8988T (cell line): ENCODE measurements at places on chromosomes 4 and X.

GRCh38 chrX:50973199-50973598 is 62.7 kb downstream of the BMP15 start:
- DNase-seq, result no peak

DNA sequence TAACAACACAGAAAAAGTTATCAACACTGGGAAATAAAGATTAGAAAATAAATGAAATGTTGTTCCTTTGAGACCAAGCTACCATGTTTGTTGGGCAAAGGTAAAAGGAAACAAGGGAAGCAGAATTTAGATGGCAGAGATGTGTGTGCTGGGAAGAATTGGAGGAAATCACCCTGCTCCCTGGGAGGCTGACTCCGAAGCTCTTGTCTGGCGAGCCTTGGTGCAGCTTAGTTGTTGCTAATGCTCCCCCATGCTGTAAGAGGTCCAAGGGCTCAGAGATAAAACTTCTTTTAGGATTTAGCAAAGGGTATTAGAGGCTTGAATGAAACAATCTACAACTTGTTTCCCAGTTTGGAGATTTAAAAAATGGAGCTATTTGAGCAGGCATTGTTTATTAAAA is 123.8 kb upstream of the DDIT4L start:
- DNase-seq, result no peak

DNA sequence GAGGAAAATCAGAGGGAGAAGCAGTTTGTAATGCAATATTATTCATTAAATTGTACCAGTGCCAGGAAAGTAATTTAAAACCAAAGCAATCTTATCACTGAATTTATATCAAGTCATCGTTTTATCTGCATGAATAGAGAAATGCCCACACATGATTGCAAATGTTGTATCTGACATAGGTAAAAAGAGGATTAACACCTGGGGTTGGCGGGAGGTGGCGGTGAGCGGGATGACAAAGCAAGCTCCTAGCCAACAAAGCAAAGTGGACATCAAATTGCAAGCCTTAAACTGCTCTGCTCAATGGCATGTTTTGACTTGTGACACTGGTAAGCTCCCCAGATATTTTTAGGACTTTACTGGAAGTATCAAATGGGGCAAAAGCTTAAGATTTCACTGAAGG is 16.4 kb downstream of the HPGD start:
- no peak for DNase-seq

GRCh38 chr4:40038977-40039376 is 17.7 kb upstream of the N4BP2 start:
- DNase-seq, result no peak

DNA sequence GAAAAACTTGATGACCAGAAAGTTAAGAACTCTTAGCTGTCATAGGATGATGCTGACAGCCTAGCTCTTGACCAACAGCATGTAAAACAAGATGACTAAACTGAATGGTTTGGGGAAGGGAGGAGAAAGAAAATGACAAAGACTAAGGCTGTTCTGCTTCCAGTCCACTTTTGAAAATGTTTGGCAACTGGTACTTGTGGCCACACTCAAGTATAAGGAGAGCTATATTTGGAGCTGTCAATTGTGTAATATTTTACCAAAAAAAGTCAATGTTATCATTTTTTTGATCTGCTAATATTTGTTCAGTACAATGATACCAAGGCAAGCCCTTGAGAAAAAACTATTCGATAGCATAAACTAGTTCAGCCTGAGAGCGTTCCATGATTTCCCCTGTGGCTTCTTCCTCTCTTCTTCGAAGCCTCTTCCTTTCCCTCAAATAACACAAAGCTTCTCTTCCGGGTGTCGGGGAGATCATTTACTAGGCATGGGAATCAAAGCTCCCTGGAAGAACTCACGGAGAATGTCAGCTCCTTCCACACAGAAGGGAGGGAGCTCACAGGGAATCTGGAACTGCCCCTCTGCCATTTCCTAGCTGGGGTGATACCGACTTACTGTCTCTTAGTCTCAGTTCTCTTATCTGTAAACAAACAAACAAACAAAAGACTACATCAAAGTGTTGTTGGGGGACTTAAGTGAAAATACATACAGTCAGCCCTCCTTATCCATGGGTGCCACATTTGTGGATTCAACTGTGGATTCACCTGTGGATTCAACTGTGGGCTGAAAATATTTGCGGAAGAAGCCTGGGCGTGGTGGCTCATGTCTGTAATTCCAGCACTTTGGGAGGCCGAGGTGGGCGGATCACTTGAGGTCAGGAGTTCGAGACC is 82.6 kb downstream of the SCD5 start:
- DNase-seq, result no peak

DNA sequence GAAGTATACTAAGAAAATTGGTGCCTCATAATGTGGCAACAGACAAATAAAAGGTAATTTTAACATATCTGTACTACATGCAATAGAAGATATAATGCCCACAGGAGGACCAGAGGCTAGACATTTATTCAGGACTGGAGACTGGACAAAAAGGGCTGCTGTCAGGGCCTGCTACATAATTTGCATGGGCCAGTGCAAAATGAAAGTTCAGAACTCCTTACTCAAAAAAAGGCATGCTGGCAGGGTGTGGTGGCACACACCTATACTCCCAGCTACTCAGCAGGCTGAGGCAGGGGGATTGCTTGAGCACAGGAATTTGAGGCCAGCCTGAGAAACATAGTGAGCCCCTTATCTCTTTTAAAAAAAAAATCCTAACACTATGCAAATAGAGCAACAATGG is 12.4 kb upstream of the MAOA start:
- DNase-seq, result no peak
